ENCODE measurements at places on chromosomes 1 and 21. TPM values are rescaled to one million over a fixed set of nuclear protein-coding genes. Genes with fewer than 3 reads are reported as not detected.

Gene POLR3GL
- total RNA-seq = 30.7 TPM

Gene DISP3
- 0.97 TPM for total RNA-seq

Gene RPE65
- not detected for total RNA-seq

Gene TEX38
- not detected for total RNA-seq

Gene OLFML3
- total RNA-seq = 0.34 TPM

Gene UMODL1
- total RNA-seq = 10.0 TPM

Gene CD101
- total RNA-seq = not detected

Gene SLC44A5
- total RNA-seq = not detected

Gene FCRL6
- total RNA-seq = not detected

Gene PPP2R5A
- 36.0 TPM for total RNA-seq

DNA sequence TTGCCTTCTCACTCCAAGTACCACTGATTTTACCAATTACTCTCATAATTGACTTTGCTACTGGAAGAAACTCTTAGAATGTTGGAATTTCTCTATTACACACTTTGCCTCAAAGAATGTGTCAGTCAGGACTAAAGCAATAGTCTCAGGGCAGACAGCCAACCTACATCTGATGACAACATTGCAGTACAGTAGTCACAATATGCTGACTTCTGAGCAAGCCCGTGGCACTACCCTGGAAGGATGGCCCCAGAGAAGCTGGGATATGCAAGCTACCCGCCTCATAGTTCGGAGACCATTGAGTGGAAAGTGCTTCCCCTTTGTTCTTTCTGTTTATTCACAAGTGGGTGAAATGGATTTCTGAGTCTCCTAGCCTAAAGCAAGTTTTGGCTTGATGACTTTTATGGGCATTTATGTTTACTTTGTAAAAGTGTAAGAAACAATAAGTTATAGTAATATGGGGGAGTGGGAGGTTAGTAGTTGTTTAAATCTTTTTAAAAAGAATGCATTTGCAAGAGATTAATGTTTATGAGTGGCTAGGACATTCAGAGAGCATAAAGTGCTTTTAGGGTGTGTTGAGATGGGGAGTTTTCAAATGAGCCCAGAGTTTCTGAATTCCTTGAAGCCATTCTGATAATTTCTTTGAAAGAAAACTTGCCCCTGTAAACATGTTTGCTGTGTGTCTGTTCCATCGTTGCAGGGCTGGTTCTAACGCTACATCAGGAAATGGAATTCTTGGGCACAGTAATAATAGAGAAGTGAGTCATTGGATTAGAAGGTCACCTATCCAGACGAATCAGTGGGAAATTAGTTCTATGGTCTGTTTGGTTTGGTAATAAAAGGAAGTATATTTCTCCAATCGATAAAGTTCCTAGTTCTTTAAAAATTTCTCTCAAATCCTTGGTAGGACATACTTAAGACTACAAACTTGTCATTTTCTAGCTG, 63.8 kb downstream of the LMO4 start:
- no peak for DNase-seq

DNA sequence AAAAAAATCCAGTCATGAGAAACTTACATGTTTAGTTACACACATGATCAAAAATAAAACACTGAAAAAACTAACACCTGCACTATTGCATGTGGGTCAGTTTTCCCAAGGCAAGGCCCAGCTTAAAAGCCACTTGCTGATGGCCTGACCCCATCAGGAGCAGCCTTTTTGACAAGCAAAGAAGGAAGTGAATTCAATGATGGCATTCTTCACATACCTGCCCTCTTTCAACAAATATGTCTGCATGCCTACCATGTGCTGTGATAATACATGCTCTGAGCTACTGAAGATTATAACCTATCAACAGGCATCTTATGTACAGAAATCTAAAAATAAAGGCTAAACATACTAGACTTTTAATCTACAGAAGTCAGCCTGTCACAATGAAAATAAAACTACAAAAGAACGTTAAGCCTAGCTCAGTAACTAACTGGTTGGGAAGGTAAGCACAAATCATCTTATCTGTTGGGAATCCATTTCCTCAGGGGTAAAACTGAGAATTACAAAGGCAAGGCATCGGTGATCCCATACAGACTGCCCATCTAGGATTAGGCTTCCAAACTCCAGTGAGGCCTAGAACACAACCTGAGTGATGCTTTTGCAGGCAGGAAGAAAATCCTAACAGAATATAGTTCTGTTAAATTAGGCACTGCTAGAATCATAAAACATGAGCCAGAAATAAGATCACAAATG, 14.5 kb downstream of the SORT1 start:
- DNase-seq = no peak

GRCh38 chr21:37342046-37342632, 24.4 kb upstream of the DYRK1A start:
- DNase-seq = no peak

GRCh38 chr1:244437086-244437468, 14.6 kb downstream of the ADSS2 start:
- no peak for DNase-seq

DNA sequence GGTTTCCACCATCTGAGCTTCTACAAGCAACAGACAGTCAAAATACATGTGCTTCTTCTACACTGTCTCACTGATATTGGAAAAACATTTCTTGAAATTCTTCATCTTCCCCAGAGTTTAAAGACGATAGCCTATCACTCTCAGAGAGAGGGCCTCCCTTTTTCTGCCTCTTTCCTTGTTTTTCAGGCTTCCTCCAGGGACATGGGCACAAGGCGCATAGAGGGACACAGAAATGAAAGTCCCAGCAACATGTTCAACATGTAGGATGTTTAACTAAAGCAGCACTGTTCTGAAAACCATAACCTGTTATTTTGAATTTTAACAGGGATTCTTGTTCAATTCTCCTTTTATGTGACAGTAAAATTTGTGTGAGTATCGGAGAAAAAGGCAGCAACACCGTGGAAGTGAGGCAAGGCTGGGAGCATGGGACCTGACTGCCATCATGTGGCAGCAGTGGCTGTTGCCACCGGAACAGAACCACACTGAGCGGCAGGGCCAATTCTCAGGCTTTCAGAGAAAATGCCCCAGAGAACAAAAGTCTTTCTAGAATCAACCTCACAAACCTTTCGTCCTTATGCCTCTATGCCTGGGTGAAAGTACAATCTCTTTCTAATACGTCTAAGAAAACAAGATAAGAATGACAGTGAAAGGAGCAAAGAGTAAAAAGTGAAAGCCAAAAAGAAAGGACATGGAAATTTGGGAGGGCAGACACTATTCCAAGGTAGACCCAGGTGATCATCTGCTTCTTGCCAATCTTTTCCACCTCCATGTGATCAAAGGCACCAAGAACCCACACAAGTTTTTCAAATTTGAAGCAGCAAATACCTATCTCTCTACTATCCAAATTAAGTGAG, 54.5 kb downstream of the PCNX2 start:
- no peak for DNase-seq

- DNase-seq = no peak
Observed at GRCh38 chr1:172976222-172977041, 74.3 kb downstream of the TNFSF18 start.

DNA sequence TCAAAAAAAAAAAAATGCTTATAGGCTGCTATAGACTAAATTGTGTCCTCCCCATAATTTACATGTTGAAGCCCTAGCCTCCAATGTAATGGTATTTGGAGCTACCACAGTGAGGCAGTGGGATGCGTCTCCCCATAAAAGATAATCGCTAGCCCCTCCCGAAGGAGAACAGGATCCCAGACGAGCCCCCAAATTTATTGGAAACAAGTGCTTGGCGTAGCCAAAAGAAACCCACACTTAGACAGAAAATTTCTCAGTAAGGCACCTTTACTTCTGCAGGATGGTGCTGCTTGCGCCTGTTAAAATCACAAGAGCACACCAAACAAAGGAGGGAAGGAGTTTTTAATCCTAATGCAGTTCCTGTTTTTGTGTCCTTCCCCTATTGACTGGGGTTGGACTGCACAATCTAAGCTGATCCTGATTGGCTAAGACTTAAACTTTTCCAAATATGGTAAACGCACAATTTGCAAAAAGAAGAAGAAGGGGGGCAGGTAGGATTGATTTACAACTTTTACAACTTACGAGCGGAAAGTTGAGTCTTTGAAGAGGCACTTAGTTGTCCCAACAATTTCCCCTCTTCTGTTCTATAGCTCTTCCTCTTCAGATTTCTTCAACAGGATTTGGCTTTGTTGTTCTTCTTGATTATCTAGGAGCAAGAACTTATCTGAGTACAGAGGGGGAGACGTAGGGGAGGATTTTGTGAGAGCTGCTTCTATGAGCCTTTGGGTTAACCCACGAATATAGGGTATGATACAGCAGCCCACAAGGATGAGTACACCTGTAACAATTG, 3.0 kb upstream of the IPP start:
- DNase-seq = peak; percentile 29

All from OCI-LY7 (cell line).